ENCODE measurements at places on chromosomes 2 and 18.

DNA sequence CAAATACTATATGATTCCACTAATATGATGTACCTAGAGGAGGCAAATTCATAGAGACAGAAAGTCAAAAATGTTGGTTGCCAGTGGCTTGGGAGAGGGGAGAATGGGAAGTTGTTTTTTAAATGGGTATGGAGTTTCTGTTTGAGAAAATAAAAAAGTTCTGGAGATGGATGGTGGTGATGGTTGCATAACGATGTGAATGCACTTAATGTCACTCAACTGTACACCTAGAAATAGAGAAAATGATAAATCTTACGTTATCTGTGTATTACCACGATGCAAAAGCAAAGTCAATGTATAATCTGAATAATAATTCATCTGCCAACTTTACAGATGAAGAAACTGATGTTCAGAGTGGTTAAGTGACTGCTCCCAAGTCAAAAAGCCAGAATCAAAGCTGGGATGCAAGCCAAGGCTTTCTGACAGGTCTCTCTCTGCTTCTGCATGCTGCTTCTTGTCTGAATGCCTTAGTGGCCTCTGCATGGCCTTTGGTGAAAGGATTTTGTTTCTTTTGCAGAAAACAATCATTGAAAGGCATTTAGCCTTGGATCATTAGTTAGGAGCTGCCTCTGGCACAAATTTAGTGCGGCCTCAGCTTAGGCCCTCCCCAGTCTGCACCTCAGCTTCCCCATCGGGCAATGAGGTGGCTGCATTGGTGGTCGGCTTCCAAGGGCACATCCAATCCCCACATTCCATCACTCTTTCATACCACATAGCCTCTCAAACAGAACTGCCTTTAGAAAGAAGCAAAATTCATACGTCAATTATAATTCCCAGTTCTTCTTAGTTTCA, 46.5 kb upstream of the MYCN start:
- no peak for DNase-seq

DNA sequence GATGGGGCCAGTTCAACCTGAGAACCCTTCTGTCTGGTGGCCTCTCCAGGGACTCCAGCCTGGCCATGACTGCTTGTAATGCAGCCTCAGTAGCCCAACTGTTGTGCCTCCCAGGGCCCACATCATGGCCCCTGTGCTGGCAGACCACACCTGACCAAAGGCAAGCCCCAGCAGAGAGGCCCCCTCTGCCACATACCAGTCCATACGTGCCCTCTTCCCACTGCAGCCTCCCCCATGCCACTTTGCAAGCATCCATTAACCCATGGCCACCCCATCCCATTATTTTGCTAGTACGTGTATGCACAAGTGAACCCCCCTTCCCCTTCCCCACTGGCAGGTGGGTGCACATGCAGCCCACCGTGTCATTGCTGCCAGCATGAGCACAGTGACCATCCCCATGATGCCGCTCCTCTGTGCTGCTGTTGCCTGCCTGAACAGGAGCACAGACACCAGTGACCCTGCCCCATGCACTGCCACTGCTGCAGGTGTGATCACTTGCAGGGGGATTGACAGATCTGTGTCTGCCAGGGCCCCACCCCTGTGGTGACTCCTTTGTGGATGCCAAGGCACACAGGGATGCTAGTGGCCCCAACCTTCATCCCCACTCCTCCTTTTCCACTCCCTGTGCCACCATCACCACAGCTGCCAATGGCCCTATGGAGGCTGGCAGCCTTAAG, 330.0 kb upstream of the DSEL start:
- no peak for DNase-seq

DNA sequence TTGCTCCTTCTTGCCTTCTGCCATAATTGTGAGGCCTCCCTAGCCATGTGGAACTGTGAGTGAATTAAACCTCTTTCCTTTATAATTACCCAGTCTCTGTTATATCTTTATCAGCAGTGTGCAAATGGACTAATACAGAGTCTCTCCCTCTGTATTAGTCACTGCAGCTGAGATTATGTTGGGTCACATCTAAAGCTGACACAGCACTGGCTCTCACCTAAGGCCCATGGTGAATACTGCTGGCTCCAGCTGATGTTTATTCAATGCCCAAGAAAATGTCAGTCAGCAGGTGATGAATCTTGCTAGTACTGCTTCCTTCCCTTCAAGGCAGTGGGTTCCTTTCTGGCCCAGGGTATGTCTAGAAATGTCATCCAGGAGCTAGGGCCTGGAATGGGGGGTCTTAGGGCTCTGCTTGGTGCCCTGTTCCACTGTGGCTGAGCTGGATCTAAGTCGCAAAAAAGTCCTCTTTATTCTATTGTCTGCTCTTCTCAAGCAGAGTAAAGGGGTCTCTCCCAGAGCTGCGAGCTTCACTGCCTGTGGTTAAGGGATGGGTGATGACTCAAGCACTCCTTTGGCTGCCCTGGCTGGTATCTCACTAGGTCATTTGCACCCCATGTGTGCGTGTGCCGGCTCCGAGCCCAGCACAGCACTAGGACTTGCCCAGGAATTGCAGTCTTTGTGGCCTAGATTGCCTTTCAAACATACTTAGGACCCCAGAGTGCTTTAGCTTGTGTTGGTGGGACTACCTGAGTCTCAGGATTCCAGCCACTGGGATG, 29.9 kb downstream of the PPP1R1C start:
- DNase-seq, result no peak

GRCh38 chr2:40004336-40004735, 225.3 kb upstream of the THUMPD2 start:
- DNase-seq, result no peak

Data from activated CD8-positive, alpha-beta memory T cell treated with anti-CD3 and anti-CD28 coated beads, Interleukin-2, amount 50 U/mL, for 48 hours (primary cell).